T-helper 1 cell (primary cell): ENCODE measurements at places on chromosomes 1 and 21.
A peak's percentile ranks its signal among the peaks of the same experiment; 100 is the strongest.

- DNase-seq: no peak
These were observed 76.6 kb downstream of the LMX1A start for GRCh38 chr1:165279882-165280281.

- no peak for DNase-seq
These were observed 118.9 kb downstream of the LACTBL1 start for GRCh38 chr1:22853651-22854185.

DNA sequence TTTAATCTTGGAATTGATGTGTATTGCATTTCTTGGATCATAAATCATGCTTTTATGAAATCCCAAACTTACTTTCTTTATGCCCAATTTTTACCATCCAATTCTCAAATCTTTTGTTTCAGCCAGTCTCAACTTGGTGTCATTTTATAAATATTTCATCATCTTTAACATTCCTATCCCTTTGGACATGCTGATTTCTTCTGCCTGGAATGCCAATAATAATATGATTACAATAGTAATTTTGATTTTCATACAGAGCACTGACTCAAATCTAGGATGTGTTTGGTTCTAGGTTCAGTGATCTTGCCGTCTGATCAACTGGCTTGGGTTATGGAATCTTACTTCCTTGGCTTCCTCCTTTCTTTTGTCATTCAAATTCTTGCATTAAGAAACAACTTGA is 12.8 kb downstream of the RRP15 start:
- DNase-seq: no peak

DNA sequence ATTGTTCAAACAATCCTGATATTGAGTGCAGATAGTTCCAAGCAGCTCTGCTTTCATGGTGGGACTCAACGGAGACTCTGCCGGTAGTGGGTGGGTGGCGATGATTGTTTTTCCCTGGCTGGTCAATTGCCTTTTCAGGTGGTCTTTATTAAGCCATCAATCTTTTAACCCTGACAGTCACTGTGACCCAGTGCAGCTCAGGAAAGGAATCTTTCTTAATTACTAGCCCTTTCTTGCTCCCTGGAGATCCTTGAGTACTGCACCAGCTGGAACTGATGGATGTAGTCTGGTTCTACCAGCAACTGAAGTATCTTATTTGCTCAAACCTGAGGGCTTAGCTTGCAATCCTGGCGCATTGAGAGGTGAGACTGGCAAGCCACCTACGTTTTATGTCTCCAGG is 196.4 kb downstream of the PLPP3 start:
- DNase-seq: no peak

- DNase-seq: no peak
These were observed 6.6 kb downstream of the KLHDC8A start for GRCh38 chr1:205350124-205350523.

DNA sequence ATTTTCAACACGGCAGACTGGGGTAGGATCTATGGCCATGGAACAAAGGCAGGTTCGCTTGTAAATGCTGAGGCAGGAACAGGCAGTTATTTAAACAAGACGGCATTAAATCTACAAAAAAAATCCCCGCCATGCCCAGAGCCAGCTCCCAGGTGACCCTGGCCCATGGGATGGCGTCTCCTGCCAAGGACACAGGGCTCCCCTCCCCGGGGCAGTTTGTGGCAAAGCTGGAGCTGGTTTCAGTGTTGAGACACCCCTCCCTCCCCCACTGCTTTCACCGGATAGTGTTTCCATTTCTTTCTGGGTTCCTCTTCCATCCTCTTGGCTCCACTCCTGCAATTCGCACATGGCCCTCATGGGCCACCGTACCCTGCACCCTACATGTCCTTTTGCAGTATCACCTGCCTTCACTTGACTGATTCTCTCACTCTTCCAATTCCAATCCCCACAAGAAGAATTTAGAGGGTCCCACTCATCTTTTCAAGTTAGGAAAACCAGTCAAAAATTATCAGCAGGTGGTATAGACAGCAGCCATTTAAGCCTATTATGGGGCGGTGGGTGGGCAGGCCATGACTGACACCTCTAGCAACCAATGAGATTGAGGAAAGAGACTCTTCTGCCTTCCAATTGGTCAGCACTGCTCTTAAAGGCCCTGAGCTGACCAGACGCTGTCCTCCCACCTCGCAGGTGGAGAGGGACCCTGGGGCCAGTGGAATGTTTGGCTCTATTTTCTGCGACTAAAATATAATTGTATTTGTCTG is 52.0 kb downstream of the OLIG1 start:
- no peak for DNase-seq

DNA sequence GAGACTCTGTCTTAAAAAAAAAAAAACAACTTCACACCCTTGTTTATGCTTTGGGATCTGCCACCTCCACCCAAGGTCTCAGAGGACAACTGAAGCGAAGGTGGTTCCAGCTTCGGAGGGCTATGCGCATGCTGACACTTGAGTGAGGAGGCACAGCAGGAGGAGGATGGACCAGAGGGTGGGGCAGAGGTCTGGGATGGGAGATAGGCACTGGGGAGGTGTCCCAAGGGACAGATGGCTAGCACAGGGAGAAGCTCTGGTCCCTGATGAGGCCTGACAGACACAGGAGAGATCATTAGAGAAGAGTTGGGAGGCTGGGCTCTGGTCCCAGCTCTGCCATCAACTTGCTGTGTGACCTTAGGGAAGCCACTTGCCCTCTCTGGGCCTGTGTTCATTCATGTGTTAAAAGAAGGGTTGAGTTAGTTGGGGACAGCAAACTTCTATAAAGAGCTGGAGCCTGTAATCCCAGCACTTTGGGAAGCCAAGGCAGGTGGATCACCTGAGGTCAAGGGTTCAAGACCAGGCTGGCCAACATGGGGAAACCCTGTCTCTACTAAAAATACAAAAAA is 16.8 kb downstream of the E2F2 start:
- no peak for DNase-seq

DNA sequence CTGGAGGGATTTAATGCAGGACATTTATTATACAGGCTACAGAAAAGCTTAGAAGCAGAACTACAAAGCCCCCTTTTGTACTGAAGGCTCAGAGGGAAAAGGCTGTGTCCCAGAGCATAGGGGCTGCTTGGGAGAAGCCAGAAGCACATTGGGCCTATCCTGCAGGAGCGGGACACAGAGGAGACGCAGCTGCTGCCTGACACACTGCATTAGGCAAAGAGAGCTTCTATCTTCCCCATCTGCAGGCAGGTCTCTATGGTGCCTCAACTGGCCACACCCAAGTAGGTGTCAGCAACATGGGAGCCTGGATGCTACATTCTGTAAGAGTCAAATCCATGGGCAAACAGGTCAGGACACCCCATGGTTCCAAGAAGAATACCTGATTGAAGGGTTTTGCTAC is 595.9 kb downstream of the AJAP1 start:
- no peak for DNase-seq

- no peak for DNase-seq
These were observed 96.3 kb upstream of the TMPRSS15 start for GRCh38 chr21:18499761-18500376.

GRCh38 chr21:40074710-40075109 is 207.5 kb downstream of the PCP4 start:
- DNase-seq: no peak

GRCh38 chr1:110876748-110877341 is 3.9 kb downstream of the CD53 start:
- DNase-seq: no peak

DNA sequence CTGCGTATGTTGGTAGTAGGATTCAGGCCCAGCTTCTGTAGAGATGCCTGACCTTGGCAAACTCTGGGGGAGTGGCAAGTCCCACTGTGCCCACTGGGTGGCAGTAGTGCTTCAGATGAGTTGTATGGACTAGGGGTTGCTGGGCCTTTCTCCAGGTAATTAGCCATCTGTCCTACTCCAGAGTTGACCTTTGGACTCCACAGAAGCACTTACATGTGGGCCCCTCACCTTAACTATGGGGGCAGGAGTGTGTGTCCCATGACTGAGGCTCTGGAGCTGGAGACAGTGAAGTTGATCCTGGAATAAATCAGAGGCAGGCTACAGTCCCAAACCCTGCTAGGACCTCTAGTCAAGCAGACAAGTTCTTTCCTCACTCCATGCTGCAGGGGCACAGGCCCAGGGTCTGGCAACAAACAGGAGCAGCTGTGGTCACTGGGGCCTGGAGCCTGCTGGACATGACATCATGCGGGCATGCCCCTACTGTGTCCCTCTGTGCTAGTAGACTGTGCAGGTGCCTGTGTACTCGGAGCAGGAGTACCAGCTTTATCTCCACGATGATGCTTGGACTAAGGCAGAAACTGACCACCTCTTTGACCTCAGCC is 4.6 kb downstream of the DMAP1 start:
- DNase-seq: peak; percentile 45

DNA sequence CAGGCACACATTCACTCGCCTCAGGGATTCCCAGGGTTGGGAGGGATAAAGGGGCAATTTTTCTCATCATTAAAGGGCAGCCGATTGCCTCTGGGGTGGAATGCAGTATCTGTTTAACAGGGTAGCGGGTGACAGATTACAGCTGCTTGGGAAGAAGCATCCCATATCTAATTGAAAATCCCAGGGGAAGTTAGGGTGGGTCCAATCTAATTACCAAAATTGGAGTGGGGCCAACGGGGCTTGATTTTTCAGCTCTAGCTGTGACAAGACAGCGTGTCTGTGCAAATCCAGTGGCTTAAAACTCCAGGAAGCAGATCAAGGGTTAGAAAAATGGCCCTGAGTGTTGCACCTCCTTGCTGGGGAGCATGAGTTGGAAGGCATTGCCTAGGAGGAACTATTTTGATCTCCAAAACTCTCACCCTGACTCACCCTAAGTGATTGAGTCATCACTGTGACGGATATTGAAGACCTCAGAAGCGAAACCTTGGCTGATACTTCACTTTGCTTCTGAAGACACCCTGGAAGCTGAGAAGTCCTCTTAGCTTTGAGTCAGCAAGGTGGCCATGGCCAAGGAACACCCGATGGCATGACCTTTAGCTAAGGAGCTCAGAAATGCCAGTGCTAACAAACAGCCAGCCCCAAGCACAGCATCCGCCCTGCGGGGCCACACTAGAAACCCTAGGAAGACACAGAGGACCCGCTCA is 46.0 kb downstream of the GRHL3 start:
- DNase-seq: no peak

DNA sequence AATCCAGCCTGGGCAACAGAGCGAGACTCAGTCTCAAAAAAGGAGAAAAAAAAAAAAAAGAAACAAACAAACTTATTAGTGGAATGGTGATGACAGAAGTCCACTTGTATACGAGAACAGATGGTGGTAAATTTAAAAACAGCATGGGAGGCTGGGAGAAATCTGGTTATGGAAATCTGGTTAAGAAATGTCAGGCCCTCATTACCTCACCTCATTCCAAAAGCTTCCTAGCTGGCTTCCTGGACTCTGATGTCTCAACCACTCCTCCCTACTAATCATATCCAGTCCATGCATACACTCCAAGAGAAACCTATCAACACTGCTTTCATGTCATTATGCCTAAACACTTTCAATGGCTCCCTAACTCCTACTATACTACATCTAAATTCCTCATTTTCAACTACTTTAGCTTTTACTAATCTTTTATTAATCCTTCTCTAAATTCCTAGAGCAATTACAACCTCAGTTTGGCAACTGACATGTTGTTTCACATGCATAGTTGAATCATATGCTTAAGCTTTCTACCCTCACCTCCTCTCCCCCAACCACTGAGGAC is 52.9 kb downstream of the FOXJ3 start:
- no peak for DNase-seq

- DNase-seq: no peak
These were observed 12.0 kb upstream of the GIPC2 start for GRCh38 chr1:78033797-78034172.

DNA sequence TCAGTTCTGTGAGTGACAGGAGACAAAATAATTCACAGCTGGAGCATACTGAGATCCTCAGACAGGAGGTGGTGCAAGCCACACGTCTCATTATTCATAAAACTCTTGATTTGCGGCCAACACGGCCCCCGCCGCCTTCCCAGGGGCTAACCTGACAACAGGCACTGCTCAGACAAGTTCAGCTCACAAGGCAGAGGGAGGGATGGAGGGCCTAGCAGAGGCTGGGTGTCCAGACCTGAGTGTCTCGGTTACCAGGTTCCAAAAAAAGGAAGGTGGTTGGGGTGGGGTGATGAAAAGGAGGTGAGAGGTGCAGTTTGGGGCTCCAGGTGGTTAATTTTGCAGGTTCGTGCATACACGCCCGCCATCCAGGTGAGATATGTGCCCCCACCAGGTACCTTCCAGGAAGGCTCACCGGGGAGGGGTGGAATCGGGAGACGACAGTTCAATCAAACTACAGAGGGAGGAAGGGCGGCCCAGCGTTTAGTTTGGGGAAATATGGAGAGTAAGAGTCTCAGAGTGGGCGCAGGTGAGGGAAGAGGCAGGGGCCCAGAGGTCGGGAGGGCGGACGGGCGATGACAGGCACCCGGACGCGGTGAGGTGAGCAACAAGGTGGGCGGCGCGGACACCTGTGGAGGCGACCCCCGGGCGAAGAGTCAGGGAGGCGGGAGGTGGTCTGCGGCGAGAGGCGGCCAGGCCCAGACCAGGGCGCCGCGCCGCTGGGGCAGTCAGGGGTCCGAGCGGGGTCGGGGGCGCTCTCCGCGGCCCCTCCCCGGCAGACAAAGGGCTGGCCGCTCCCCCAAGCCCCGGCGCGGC is 629 bp downstream of the CTNNBIP1 start:
- peak; percentile 17 for DNase-seq

DNA sequence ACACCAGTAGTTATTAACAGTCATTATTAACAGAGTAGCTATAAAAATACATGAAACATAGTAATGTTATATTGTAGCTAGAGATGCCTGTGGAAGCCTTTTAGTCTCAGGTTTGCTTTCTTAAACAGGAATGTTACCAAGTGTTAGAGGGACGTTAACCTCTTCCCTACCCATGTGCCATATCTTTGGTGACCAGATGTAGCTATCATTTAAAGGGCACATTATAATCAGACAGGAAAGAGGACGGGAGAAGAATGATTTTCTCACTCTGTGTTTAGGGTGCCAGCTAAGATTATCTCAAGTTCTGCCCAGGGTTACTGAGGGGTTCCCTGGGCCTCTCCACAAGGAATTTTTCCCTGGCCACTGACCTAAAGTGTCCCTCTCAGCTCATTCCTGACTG is 20.9 kb upstream of the UBL4B start:
- no peak for DNase-seq

DNA sequence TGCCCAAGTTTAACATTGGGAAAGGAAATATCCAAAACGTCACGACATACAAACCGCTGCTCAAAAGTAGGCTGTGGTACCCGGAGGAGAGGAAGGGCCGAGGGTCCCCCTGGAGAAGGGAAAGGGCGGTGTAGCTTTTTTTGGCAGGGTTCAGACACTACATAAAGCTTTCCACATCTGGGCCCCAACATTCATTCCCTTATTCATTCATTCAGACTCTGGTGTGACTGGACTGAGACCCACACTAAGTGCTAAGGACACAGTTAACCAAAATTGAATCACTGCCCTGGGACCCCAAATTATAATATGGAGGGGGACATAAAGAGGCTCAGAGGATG is 10.3 kb upstream of the COL8A2 start:
- no peak for DNase-seq

GRCh38 chr21:35796844-35797243 is 263.5 kb downstream of the SETD4 start:
- DNase-seq: no peak

DNA sequence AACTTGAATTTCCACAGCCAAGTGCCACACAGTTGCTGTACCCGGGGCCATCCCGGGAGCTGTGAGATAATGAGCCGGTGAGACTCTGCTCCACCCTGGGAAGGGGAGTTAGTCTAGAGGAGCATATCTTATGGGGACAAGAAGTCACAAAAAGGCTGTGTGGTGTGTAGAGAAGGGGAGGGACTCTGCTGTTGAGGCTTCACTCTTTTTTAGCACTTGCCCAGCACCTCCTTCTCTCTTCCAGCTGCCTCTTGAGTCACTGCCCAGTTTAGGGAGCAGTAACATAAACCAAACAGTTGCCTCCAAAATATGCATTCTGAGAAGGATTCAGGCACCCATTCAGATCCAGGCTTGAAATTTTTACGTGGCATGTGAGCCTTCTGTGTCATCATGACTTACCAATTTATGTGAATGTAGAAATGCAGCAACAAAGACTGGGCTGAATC is 744 bp upstream of the WDR26 start:
- DNase-seq: no peak
